Astrocyte (in vitro differentiated cells and primary cell): ENCODE measurements at places on chromosomes 6 and 20. TPM values are rescaled to one million over a fixed set of nuclear protein-coding genes. Genes with fewer than 3 reads are reported as not detected.

SS18L1 gene
- 13.2 and 16.3 TPM in 2 replicates for total RNA-seq

ADGRF4 gene
- total RNA-seq, result 1.2 and 1.4 TPM in 2 replicates

CRIP3 gene
- total RNA-seq, result not detected in 2 replicates

DHX35 gene
- total RNA-seq, result 7.8 TPM in 2 replicates

DOK5 gene
- 0.82 and 1.2 TPM in 2 replicates for total RNA-seq

CDSN gene
- 0.22 and 0.27 TPM in 2 replicates for total RNA-seq

NR2E1 gene
- not detected in 2 replicates for total RNA-seq

- no peak for DNase-seq
Measured at GRCh38 chr20:47735412-47736400, 49.6 kb downstream of the SULF2 start.

GRCh38 chr6:41599015-41599851 lies 39.0 kb upstream of the MDFI start:
- no peak for DNase-seq

GRCh38 chr6:165390475-165390874 lies 81.1 kb upstream of the C6orf118 start:
- DNase-seq, result no peak

GRCh38 chr6:167847936-167848335 lies 21.2 kb downstream of the AFDN start:
- no peak for DNase-seq

- no peak for DNase-seq
Measured at GRCh38 chr20:47237715-47238114, 118.8 kb downstream of the ZMYND8 start.

- DNase-seq, result no peak
Measured at GRCh38 chr6:51531623-51532022, 555.8 kb downstream of the PKHD1 start.

- DNase-seq, result no peak
Measured at GRCh38 chr6:24968783-24969182, 33.0 kb upstream of the RIPOR2 start.

- DNase-seq, result no peak
Measured at GRCh38 chr20:40148886-40149285, 540.1 kb downstream of the MAFB start.

- peak; percentile 90 for DNase-seq
Measured at GRCh38 chr6:169536446-169537170, 165.2 kb downstream of the WDR27 start.

DNA sequence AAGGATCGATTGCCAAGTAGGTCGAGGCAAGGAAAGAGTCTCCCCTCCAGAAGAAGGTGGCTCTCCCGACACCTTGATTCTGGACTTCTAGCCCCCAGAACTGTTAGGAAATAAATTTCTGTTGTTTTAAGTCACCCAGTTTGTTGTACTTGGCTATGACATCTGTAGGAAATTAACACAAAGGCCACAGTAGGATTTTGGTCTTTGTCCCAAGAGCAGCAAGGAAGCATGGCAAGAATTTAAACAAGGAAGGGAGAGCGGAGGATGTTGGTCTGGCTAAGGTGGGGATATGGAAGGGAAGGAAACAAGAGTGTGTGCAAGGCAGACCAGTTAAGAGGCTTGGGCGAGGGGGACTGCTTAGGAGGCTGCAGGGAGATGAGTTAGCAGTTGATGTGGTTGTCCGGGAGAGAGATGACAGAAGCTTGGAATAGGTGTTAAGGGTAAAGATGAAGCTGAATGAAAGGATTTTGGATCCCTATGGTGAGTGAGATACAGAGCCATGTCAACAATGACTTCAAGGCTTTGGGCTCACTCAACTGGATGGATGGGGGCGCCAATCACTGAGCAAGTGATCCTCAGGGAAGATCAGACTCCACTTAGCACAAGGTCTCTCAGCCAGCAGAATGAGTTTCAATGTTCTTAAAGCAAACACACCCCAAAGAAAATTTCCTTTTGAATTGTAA lies 140.5 kb upstream of the ZNF217 start:
- DNase-seq, result no peak

DNA sequence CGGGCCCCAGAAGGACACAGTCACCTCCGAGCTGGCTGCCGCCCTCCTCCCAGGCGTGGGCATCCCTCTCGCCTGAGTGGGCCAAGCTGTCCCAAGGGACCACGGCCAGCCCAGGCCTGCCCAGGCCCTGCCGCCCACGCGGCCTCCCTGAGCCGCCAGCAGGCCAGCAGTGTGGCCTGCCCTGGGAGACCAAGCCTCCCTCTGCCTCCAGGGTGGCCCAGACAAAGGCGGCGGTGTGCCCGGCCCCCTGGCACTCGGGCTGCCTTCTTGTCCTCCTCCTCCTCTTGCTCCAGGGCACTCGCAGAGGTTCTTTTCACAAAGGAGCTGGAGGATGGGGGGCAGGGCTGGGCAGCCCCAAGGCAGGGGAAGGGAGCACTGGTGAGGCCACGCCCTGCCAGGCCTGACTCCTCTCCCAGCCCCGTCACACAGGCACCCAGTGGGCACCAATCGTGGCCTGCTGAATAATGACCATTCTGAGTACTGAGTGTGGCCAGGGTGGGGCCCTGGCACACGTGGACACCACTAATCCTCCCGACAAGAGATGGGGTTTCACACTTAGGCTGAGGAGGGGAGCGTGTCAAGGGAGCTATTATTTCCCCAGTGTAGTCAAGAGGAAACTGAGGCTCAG lies 25.3 kb downstream of the NOL4L start:
- no peak for DNase-seq

DNA sequence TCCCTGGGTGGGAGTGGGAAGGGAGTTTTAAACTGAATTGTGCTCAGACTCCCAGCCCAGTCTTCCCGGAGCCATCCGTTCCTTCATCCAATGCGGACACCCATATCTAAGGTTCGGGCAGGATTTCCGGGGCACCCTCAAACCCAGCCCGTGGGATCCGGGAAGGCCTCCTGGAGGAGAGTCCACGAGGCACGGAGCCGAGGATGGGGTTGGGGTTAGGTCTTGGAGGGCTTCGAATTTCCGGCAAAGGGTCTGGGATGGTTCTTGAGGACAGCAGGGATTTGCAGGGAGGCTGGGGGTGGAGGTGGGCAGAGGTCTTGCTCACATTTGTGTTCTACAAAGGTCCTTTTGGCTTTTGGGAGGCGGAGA lies 49.5 kb upstream of the SLC32A1 start:
- DNase-seq, result no peak

GRCh38 chr6:16991981-16992629 lies 109.7 kb upstream of the STMND1 start:
- DNase-seq, result no peak
